ENCODE measurements at places on chromosomes 16 and 17. TPM values are rescaled to one million over a fixed set of nuclear protein-coding genes. Genes with fewer than 3 reads are reported as not detected.

- no peak for DNase-seq
Observed at GRCh38 chr16:81292936-81293335, 21.8 kb upstream of the GAN start.

DNA sequence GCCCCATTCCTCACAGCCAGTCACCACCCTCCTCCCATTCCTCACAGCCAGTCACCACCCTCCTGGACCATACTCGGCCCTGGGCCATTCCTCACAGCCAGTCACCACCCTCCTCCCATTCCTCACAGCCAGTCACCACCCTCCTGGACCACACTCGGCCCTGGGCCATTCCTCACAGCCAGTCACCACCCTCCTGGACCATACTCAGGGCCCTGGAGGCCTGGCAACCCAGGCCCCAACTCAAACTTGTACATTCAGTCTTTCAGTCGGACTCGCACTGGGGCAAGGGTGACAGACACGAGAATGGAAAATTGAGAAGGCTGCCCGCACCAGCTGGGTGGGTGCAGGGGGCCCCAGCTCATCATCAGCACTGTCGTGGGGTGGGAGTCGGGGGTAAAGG, 30.4 kb upstream of the FOXK2 start:
- DNase-seq = no peak

DNA sequence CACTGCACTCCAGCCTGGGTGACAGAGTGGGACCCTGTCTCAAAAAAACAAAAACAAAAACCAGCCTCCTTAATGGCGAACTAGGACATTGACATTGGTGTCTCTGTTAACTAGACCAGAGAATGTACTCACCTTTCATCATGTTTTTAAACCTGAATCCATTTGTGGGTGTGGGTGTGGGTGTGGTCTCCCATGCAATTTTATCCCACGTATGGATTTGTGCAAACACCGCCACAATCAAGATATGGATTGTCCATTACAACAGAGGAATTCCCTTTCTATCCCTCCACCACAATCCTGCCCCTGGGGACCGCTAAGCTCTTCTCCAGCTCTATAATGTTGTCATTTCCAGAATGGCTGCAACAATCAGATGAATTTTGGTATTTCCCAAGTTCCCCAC, 49.9 kb downstream of the DNAH17 start:
- DNase-seq = no peak

DNA sequence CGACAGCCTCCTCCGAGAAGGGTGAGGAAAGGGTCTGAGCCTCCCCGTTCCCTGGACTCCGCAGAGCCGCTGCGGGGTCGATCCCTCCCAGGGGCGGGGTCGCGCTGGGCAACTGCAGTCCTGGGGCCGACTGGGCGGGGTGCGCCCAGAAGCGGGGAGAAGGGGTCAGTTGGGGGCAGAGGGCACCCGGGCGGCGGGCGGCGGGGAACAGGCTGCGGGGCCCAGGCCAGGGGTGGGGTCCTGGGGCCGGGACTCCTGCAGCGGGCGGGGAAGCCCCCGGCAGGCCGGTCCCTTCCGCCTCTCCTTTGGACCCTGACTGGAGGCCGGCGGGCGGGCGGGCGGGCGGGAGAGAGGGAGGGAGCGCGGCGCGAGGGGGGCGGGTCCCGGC, 352 bp downstream of the GGNBP2 start:
- DNase-seq = no peak

The NOD2 gene
- polyA plus RNA-seq = 0.40 TPM

GRCh38 chr17:78124081-78124835, 4.3 kb downstream of the TMC6 start:
- DNase-seq = no peak

The TEKT3 gene
- 1.0 TPM for polyA plus RNA-seq

GRCh38 chr16:3046641-3047386, 453 bp downstream of the MMP25 start:
- DNase-seq = no peak

- no peak for DNase-seq
Observed at GRCh38 chr17:82160075-82160474, 52.6 kb downstream of the CCDC57 start.

GRCh38 chr17:2057760-2058585, 3.1 kb downstream of the HIC1 start:
- DNase-seq = no peak

DNA sequence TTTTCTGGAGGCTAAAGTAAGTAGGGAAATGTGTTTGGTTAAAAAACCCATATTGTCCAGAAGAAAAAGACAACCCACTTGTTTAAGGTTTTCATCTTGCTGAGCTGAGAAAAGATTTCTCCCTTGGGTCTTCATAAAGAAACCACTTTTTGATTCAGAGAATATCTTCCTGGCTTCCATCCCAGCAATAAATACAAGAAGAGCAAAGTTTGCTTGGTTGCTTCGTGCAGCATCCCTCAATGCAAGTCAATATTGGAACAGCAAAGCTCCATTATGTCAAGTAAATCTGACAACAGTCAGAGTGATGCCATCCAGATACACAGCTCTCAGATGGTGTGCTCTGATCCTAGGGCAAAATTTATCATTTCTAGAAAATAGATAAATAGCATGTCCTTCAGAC, 118.9 kb upstream of the PIRT start:
- no peak for DNase-seq

DNA sequence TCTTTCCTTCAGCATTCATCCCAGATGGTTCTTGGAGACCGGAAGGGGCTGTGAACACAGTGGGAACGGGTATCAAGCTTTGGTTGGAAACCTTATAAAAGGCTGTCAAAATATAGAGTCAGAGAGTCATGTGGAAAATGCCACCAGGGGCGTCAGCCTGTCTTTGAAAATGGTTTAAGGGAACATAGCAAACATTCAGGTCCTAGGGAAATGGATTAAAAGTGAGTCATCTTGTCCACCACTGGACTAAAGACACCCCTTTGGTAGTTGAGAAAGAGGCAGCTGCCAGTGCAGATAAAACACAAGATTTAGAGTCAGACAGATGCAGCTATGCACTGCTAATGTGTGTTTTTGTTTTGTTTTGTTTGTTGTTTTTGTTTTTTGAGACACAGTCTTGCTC, 47.8 kb upstream of the BCO1 start:
- no peak for DNase-seq

The CACNG5 gene
- polyA plus RNA-seq = 2.9 TPM

GRCh38 chr17:45220079-45220478, 1.6 kb upstream of the FMNL1 start:
- no peak for DNase-seq
